ENCODE measurements at places on chromosomes 6 and 20.

- DNase-seq, result no peak
Observed at GRCh38 chr20:6120491-6120988, 2.3 kb downstream of the FERMT1 start.

DNA sequence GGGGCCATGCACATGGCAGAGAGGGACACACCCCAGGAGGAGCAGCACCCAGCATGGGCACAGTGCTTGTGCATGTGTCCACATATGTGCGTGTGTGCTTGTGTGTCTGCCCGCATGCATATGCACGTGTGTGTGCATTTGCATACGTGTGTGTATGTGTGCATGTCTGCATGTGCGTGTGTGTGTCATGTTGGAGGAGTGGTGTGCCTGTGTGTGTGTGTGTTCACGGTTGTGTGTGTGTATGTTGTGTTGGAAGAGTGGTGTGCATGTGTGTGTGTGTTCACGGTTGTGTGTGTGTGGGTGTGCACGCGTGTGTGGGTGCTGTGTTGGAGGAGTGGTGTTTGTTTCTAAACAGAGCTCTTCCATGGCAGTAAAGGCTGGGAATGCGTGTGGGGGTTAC, 50.7 kb upstream of the SLCO4A1 start:
- DNase-seq, result no peak

- no peak for DNase-seq
Observed at GRCh38 chr20:23622839-23623343, 14.9 kb downstream of the CST3 start.

- DNase-seq, result no peak
Observed at GRCh38 chr6:14863902-14864850, 381.7 kb upstream of the JARID2 start.

DNA sequence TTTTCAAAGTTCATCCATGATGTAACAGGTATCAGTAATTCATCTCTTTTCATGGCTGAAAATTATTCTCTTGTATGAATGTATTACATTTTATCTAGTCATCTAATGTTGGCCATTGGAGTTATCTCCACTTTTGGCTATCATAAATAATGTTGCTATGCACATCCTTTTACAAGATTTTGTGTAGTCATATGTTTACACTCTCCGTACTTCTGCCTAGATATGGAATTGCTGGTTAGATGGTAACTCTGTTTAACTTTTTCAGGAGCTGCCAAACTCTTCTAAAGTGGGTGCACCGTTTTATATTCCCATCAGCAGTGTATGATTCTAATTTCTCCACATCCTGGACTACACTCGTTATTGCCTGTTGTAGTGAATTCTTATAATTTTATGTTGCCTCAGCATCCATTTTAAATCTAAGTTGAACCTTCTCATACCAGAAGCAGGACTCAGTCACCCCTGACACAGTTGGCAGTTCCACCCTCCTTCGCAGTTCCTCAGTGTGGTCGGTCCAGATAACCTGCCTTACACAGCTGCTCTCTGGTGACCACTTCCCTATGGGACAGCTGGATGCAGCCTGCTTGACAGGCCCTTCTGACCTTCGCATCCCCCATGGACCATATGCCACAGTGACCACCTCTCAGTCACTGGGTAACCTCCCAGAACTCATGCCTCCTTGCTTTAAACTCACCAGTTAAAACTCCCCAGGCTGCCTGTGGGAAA, 33.9 kb downstream of the KIZ start:
- no peak for DNase-seq

DNA sequence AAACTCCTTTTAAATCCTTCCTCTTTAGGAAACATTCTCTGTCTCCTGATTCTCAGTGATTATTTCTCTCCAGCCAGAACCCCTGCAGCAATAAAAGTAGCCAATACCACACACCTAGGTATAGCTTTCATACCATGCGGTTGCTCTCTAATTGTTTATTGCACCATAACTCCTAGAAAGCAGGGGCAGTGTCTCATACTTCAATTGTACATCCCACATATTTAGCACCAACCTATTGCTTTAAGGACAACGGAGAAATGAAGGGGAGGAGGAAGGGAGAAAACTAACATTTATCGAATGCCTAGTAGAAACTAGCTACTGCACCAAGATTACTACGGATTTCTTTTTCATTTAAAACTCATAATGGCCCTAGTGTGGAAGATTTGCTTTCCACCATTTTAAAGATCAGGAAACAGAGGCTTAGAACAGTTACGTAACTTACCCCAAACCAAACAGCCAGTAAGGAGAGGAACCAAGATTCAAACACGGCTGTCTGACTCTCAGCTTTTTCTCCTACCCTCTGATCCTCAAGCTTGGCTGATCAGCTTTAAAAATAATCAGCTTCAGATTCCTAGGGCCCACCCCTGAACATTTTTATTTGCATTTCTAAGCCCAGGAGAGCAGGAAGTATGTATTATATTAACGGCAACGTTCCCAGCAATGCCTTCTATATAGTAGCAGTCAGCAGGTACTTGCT, 43.4 kb upstream of the ATXN1 start:
- no peak for DNase-seq

- DNase-seq, result no peak
Observed at GRCh38 chr6:161199850-161200249, 74.0 kb downstream of the AGPAT4 start.

DNA sequence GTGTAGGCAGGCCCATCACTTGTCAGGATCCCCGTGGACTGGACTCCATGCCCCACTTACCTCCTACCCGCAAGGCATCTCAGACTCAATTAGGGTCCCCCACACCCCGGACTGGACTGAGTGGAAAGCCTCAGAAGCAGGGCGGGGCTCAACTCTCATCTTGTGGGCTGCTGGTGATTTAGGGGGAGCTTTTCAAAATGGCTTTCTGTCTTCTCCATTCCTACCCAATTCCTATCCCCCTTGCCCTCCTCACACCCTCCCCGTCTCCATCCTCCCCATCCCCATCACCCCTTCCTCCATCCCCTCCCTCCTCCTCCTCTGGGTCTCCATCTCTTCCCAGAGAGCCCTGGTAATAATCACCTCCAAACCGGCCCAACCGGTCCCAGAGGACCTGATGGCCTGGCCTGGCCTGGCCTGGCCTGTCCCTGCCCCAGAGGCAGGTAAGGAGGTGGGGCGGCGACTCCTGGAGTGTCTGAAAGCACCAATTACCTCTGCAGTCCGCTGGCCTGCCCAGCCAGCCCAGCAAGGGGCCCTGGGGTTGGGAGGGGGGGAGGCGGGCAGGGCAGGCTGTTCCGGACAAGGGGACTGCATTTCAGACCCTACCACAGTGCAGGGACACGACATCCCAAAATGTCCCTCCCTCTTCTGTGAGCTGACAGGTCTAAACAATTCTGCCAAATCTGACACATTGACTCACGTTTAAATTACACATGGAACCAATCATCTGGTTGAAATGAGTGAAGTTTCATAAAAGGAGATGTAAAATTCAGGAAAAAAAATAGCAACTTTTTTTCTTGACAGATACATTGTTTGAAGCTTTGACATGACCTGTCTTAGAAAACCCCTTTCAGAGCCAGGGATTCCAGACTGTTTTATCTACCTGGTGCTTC, 24.8 kb downstream of the MAFB start:
- no peak for DNase-seq

DNA sequence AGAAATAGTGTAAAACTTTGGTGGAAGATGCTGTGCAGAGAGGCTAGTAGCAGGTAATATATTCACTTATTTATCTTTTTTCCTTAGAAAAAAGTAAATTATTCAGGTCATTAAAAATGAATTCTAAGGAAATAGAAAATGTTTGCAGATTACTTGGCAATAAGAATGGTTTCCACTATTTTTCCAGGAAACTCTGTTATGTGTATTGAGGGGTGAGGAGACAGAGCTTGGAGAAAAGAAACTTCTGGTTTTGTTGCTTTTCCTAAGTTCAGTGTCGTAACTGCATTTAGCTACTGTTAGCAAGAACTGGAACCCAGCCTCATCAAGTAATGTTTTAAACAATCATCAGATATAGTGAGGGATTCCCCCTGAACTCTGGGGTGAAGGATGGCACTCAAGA, 79.2 kb upstream of the SMLR1 start:
- no peak for DNase-seq

- DNase-seq, result no peak
Observed at GRCh38 chr6:149831308-149831820, 32.8 kb downstream of the LRP11 start.

GRCh38 chr20:38715646-38716045, 8.6 kb upstream of the SLC32A1 start:
- DNase-seq, result no peak

DNA sequence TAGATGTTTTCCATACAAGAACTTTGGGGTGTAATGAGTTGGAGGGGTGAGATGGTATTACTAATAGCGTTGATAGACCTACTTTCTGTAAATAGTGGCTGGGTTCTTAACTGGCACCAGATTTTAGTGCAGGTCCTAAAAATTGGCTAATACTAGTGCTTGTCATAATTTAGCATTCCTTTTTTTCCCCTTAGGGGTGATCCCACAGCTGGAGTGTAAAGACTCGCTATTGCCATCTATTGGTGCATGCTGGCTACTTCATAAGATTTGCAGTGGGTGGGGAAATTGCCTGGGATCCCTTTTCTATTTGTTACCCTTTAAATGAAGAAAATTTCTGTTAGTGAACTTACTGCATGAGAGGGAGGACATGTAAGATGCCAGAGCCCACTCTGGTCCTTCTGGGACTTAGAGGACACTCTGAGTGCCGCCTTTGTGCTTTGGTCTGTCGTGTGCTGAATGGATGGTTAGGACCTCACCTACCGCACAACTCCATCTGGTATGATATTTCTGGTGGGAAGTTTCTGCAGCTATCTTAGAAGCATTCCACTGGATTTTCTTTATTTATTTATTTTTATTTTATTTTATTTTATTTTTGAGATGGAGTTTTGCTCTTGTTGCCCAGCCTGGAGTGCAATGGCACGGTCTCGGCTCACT, 195.5 kb downstream of the JARID2 start:
- DNase-seq, result no peak

DNA sequence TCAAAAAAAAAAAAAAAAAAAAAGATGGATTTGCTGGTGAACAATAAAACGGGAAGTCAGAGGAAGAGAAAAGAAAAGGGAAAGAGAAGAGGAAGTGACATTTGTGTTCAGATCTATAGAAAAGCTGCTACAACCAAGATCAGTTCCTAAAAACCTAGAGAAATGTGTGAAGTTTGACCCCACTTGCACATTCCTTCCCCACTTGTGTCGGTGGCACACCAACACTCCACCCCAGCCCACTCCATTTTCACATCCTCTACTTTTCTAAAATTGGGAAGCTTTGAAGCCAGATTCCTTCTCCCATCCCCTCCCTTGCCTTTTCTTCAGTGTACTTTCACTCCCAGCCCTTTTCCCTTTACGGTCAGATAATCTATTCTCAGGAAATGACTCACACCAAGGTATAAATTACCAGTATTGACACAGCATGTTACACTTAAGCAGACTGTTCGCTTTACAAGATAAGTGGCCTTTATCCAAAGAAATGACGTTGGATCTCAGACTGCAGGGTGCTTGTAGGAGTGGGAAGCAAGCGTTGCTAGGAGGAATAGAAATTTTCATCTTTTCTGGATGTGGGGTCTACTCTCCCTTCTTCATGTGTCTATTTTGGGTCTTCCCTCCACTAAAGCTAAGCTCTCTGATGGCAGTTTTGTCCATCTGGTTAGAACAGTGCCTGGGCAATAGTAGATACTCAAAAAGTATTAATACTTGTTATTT, 92.5 kb upstream of the ADGRF1 start:
- no peak for DNase-seq

DNA sequence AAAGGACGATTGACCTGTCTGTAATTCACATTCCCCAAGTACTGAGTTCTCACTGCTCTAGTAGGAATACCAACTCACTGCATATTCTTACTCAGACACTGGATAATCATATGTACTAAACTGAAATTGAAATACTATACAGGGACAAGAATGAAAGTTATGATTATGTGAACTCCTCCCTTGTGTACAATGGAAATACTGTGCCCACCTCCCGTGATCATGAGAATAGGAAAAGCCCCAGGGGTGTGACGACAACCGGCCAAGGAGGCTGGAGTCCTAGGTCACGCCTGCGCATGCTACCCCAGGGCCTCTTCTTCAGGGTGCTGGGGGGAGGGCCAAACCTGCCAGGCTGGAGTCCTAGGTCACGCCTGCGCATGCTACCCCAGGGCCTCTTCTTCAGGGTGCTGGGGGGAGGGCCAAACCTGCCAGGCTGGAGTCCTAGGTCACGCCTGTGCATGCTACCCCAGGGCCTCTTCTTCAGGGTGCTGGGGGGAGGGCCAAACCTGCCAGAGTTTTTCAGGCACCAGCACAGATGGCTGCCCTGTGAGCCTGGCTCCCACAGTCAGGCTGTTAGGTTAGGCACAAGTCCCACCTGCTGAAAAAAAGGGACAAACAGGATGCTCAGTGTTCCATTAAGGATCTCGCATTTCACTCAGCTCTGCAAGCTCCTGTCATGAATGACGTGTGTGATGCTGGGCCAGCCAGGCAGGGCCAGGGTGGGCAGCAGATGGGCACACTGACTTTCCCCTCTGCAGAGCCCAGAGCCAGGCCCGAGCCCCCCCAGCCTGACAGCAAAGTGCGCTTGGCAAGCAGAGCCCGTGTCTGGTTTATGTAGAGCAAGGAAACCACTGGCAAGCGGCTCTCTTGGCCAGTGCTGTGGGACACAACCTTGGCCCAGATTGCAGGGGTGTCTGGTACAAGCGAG, 107.7 kb downstream of the FOXF2 start:
- no peak for DNase-seq

DNA sequence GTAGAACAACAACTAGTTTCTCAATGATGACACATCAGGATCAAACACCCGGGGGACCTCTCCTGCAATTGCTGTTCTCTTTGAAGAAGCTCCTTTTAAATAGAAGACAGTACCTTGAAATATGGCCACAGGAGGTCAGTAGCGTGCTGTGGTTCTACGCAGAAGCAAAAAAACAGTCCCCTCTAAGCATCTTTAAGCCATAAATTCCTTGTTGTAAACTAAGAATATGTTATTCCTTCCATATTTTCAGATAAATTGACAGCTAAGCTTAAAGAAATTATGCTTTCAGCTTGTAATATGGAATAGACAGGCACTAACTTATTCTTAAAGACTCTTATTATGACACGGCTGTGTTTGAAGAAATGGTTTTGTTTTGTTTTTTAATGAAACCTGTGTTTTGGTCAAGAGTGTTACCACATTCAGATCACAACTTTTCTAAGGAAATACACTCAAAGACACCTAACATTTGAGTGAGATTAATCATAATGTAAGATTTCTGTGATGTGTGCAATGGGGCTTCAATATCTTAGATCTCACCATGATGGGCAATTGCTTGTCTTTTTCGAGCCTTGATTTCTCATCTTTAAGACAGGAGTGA, 49.7 kb upstream of the IL20RA start:
- peak; percentile 17 for DNase-seq

DNA sequence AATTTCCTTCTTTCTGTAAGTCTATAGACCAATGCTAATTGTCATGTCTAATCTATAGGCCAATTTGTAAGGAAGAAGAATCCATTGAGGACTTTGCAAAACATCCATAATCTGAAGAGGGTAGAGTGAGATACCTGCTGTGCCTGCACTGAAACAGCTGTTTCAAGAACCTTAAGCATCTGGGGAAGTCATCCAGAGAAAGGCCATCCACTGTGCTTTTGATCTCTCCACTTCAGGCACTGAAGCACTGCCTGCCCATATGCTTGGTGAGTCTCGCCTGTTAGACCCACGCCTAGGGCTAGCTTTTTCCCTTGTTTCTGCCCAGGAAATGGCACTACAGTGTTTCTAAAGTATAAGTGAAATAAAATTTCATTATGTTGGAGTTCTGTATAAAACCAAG, 921.8 kb upstream of the EPHA7 start:
- DNase-seq, result no peak

GRCh38 chr20:49684335-49684997, 29.2 kb downstream of the B4GALT5 start:
- DNase-seq, result no peak

- no peak for DNase-seq
Observed at GRCh38 chr6:89482126-89482525, 49.2 kb downstream of the ANKRD6 start.

- DNase-seq, result no peak
Observed at GRCh38 chr20:38073307-38074071, 39.9 kb downstream of the RPRD1B start.
